Mesenteric fat pad (tissue), 1 donor: ENCODE measurements at places on chromosomes 5 and 9. TPM values are rescaled to one million over a fixed set of nuclear protein-coding genes. Genes with fewer than 3 reads are reported as not detected.
A peak's percentile ranks its signal among the peaks of the same experiment; 100 is the strongest.

DNA sequence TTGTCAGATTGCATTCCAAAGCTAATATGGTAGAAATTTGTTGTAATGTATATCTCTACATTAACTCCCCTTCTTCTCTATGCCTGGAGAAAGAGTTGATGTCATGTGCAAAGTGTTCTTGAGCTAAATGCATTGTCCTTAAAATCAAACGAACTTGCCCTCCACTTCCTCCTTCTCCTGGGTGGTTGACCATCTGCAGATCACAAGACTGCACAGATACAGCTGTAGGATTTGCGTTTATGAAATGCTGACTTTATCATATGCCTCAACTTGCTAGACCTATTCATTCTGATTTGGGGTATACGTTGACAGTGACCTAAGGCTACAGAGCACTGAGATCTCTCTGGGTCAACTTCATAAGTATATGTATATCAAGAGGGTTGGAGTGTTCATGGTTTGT, 8.3 kb downstream of the TRIM32 start:
- DNase-seq = no peak

The CAMK2A gene
- not detected for total RNA-seq

The FST gene
- 2.9 TPM for total RNA-seq

DNA sequence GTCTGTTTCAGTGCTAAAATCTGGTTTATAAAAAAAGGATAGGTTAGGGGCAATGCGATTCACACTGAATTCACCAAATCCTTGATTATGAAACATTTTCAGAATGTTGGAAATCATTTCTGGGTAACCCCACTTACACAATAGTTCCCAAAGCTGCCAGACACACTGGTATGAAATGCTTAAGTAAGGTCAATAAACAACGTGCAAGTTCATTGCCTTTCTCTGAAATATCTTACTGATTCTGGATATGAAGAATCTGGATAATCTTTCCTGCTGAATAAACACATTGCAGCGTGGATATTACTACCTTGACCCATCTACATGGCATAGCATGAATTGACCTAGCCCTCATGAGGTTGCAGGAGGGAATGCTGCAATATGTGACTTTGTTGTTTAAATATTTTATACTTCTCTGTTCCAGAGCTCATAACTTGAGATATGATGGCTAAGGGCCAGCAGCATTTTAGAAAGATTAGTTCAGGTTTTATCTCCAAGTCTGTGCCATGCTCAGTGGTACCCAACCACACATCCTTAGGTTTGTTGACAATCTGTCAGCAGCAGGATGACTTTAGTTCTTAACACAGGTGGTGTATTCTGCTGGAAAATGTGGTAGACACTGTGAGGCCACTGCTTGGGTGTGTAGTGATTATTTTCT, 121.0 kb downstream of the NREP start:
- DNase-seq = no peak

The NR2F1 gene
- total RNA-seq = 71.5 TPM

The LCN1 gene
- total RNA-seq = 2.3 TPM

GRCh38 chr9:116234081-116234480, 80.5 kb downstream of the PAPPA start:
- no peak for DNase-seq

GRCh38 chr5:39274398-39275085, 55.2 kb upstream of the FYB1 start:
- no peak for DNase-seq

The CNTNAP3 gene
- 7.9 TPM for total RNA-seq

DNA sequence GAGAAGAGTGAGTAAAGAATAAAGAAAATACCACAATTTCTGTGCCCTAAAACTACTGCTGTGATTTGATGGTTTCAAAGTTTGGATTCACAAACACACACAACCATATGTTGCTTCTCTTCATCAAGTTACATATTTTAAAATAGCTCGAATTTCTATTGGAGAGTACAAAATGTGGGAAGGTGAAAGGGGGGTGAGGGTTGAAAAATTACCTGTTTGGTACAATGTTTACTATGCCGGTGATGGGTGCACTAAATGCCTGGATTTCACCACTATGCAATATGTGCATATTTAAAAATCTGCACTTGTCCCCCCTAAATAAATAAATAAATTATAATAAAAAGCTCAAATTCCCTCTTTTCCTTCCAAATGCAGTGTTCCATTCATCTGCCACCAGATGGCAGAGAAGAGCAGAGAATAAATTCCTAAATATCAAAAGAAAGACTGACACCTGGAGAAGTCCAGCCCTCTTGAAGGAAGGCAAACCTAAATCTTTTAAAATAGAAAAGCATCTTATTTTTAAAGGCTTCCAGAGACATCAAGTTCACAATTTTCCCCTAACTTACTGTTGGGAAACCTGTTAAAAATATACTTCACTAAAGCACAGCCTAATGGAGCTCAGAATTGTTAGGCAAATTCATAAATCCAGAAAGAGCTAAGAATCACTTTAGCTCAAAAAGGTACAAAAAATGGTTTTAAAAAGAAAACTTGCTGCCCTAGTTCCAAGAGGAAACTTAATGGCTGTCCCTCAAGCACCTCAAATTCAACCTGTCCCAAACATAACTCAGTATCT, 24.8 kb upstream of the HNRNPA0 start:
- no peak for DNase-seq

The SCGB3A2 gene
- total RNA-seq = not detected

The OGN gene
- total RNA-seq = 9.4 TPM

DNA sequence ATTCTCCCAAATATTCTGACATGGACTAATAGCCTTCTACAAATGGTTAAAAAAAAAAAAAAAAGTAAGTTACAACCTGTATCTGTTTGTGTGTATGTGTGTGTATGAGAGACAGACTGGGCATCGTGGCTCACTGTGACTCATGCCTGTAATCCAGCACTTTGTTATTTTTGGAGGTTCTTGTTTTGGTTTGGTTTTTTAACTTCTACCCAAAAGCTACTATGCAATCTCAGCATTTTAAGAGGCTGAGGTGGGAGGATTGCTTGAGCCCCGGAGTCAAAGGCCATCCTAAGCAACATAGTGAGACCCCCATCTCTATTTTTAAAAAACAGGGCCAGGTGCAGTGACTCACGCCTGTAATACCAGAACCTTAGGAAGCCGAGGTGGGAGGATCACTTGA, 17.6 kb upstream of the HAVCR1 start:
- DNase-seq = no peak

The FCN2 gene
- 1.2 TPM for total RNA-seq

The CDKN2B gene
- total RNA-seq = 68.7 TPM

The CSF2 gene
- not detected for total RNA-seq

DNA sequence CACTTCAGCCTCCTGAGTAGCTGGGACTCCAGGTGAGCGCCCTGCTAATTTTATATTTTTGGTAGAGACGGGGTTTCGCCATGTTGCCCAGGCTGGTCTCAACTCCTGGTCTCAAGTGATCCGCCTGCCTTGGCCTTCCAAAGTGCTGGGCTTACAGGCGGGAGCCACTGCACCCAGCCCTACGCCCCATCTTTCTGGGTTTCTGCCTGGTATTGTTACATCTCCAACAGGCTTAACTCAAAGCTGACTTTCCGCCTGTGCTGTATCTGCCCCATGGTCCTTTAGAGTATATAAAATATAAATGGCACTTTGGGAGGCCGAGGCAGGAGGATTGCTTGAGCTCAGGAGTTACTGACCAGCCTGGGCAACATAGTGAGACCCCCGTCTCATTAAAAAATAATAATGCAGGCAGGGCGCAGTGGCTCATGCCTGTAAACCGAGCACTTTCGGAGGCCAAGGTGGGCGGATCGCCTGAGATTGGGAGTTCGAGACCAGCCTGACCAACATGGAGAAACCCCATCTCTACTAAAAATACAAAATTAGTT, 36.5 kb upstream of the GLDC start:
- peak; percentile 49 for DNase-seq

DNA sequence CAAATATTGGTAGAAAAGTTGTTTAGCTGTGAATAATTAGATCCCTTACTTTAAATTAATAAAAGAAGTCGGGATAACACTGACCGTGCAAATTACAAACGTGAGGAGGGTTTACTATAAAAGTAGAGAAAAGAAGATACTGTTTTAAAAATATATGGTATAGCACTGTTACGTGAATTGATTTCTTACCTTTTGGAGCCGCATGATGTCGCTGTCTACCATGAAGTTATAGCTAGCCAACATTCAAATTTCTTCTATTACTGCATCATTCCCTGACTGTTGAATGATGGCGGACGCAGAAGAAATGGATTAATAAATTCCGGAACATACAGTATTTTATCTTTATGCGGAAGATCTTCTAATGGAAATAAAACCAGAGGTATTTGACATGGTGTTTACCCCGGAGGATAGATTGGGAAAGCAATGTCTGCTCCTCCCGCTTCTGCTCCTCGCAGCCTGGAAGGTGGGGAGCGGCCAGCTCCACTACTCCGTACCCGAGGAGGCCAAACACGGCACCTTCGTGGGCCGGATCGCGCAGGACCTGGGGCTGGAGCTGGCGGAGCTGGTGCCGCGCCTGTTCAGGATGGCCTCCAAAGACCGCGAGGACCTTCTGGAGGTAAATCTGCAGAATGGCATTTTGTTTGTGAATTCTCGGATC, at the start of gene PCDHA6:
PCDHA6 (plus strand) TSS at position 257 of the 658 bp plus-strand sequence; CDS start at position 389, 132 bp downstream.
- DNase-seq = no peak

GRCh38 chr5:177473443-177474001, at the start of gene DBN1:
DBN1 (minus strand) TSS chr5:177473634; CDS start chr5:177473521, 113 bp downstream.
- DNase-seq = no peak

DNA sequence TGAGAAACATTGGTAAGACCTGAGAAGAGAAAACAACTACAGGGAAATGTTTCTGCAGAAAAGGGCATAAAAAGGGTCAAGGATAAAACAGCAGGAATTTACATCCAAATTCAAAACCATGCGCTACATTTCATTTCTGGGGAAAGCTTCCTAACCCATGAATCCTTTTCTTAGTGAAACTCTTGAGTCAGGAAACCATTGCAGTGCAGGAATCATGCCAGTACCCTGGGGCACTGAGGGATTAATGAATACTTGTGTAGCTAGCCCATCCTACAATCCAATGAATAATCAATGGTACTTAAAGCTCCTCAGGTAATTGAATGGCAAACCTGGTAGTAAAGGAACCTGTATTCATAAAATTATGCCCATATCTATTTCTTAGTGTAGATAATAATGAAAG, 580.5 kb downstream of the TLE1 start:
- DNase-seq = no peak

DNA sequence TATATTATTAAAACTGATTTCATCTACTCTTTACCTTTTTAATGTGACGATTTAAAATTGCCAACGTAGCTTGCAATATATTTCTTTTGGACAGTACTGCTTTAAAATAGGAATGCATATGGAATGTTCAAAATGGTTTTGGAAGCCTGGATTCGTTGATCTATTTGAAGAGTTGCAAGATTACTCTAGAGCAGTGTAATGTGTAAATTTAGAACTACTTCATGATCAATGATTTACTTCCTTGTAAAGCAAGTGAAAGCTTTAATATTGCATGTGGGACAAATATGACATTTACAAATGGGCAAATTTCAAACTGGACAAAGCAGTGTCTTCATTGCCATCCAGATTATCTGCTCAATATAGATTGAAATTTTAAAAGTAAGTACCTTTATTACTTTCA, 38.3 kb downstream of the PARP8 start:
- no peak for DNase-seq

GRCh38 chr9:20225826-20226225, 396.5 kb downstream of the MLLT3 start:
- DNase-seq = no peak

The FBN2 gene
- 1.4 TPM for total RNA-seq

DNA sequence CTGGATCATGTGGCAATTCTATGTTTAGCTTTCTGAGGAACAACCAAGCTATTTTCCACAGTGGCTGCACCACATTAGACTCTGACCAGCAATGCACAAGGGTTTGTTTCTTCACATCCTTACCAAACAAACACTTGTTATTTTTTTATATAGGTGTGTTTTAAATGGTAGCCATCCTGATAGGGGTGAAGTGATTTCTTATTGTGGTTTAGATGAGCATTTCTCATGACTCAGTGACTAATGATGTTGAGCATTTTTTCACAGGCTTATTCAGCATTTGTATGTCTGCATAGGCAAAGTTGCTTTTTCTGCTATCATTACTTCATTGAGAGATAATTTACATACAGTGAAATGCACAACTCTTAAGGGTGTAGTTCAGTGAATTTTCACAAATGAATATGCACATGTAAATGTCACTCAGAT, 36.0 kb downstream of the ANKRD33B start:
- DNase-seq = no peak

DNA sequence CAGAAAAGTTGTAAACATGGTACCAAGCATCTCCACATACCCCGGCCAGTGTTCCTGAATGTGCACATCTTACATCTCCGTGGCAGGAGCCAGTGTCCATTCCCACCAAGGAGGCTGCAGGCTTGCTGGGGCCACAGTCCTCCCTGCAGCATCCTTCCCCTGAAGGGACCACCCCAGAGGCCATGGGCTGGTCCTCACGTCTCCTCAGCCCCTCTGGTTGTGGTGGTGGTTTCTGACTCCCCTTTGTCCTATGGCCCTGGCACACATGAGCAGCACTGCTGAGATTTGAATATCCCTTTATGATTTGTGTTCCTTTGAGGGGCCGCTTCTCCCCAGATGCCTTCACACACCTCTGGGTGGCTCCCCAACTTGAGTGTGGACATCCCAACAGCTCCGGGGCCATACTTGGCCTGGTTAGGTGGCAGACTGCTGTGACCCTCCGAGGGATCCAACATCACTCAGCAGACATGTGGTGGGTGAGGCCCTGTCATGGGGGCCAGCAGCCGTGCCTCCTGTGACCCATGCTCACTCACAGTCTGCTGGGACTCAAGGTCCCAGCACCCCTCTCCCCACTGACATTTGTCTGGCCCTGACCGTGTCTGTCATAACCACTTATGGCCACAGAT, 14.3 kb downstream of the PHF2 start:
- DNase-seq = peak; percentile 85

The MEIKIN gene
- total RNA-seq = 1.0 TPM

DNA sequence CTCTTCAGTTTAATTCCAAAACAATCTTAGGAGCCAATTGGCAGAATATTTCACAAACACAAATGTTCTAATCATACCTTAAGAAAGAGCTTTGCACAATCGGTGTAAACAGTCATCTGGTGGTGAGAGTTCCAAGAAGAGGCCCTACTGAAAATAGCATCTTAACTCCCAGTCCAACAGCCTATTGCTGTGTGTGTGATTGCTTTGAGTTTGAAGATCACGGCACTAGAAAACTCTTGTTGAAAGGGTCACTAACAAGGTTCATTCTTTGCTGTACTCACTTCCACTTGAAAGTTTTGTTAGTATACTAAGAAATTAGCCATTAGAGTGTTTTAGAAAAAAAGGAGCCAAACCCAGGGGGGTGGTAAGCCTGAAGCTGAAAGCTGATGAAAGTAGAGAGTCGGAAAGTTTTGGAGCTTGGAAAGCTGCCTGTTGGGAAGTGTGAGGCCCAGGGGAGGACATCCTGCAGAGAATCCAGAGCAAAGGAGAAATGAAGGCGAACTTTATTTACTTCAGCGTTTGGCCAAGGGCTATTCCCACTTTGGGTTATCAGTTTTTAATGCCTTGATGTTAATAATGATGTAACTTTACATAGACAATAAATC, 180.3 kb upstream of the GHR start:
- no peak for DNase-seq

DNA sequence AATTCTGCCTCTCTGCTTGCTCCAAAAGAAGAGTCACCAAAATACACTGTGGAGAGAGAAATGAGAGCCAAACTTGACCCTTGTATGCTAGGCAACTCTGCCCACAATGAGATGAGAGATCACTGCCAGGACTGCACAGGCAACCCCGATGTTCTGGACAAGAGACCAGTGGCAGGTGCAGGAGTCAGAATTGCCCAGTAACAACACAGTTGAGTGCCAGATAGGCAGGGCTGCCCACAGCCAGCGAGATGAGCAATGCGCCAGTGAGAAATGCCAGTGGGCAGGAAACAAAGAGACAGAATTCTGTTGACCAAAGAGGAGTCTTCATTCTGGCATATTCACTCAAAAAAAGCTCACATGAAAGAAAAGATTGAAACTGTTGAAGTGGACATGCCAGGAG, 570.7 kb downstream of the CAAP1 start:
- DNase-seq = no peak
